ENCODE measurements at places on chromosomes 6 and 20. TPM values are rescaled to one million over a fixed set of nuclear protein-coding genes. Genes with fewer than 3 reads are reported as not detected.

Gene POM121L2
- total RNA-seq = not detected

Gene SOBP
- total RNA-seq = 1.4 TPM

Gene CD24
- total RNA-seq = 0.68 TPM

Gene HIVEP2
- 49.7 TPM for total RNA-seq

Gene TREML4
- total RNA-seq = not detected

Gene CST3
- total RNA-seq = 8.5 TPM

Gene C6orf163
- 3.4 TPM for total RNA-seq

Gene PSORS1C1
- not detected for total RNA-seq

Gene GJA1
- total RNA-seq = not detected
